ENCODE measurements at places on chromosomes 3 and 15.

GRCh38 chr3:17356585-17356984 is 385.8 kb downstream of the TBC1D5 start:
- no peak for DNase-seq

- no peak for DNase-seq
Observed at GRCh38 chr15:61857169-61857829, 202.9 kb downstream of the VPS13C start.

- no peak for DNase-seq
Observed at GRCh38 chr15:40063563-40064011, 24.6 kb upstream of the SRP14 start.

DNA sequence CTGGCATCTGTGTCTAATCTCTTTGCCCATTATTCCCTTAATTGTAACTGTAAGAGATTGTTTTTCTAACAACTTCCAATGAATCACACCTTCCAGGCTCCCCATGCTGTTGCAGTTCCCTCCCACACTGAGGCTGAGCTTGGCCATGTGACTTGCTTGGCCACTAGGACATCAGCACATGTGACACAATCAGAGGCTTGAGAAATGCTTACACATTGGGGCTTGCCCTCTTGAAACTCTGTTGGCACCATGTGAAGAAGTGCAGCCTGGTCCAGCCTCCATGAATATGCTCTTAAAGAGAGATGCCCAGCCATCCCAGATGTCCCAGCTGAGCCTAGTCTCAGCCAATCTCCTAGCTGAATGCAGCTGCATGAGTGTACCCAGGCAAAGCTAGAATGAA is 326.8 kb upstream of the SOX2 start:
- no peak for DNase-seq

- no peak for DNase-seq
Observed at GRCh38 chr15:24729760-24730159, 54.2 kb downstream of the NPAP1 start.

DNA sequence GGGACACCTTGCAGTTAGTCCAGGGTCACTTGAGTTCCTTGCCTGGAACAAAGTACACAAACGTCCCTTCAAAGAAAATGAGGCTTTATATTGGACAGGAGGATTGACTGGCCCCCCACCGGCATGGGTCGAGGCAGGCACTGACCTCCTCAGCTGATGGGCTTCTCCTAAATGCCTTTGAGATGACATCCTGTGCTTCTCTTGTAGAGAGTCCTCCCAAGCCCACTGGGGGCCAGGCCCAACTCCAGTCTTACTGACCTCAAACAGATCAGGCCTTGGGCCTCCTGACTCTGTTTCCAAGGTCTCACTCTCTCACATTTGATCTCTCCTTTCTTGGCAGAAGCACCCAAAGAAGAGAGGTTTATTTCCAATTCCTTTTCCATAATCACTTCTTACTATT is 516.1 kb downstream of the MCTP2 start:
- no peak for DNase-seq

Measured in stimulated activated CD4-positive, alpha-beta T cell treated with anti-CD3 and anti-CD28 coated beads, Interleukin-4, amount 100 ng/mL, for 1 hour (primary cell).